ENCODE measurements at places on chromosomes 6 and 20. TPM values are rescaled to one million over a fixed set of nuclear protein-coding genes. Genes with fewer than 3 reads are reported as not detected.

HLA-DQA1 gene
- 5.3 TPM for polyA plus RNA-seq

DNA sequence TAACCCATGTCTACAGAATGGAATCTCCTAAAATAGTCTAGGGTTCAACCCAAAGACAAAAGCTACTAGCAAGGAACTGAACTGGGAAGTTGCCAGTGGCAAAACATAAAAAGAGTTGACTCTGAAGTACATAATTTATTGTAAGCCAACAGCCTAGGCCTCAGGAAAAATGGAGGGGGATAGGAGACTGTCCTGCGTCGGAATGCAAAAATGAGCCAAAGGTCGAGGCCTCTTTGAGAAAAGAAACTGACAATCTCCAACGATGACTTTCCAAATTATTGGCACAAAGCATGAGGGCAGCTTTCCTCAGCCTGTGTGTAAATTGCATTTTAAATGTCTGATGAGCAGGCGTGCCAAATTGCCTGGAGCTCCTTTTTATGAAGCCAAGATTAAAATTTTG is 2.1 kb downstream of the COL12A1 start:
- no peak for DNase-seq
- H3K4me1 ChIP-seq, result peaks cover 40% of the 10 kb centered on the region
- H3K4me3 ChIP-seq, result peak overlapping the region; percentile 55
- H3K36me3 ChIP-seq, result no peaks in the 10 kb centered on the region

GRCh38 chr20:20487811-20488210 is 119.9 kb downstream of the INSM1 start:
- no peaks in the 10 kb centered on the region for H3K27me3 ChIP-seq
- peaks cover 3% of the 10 kb centered on the region for H3K36me3 ChIP-seq
- no peak overlapping the region for H3K4me3 ChIP-seq
- H3K27ac ChIP-seq, result no peak overlapping the region
- no peaks in the 10 kb centered on the region for H3K4me1 ChIP-seq

GRCh38 chr20:53276143-53276542 is 304.0 kb downstream of the TSHZ2 start:
- peak; percentile 40 for DNase-seq
- no peaks in the 10 kb centered on the region for H3K27me3 ChIP-seq
- H3K27ac ChIP-seq, result no peak overlapping the region
- H3K4me1 ChIP-seq, result no peaks in the 10 kb centered on the region
- no peak overlapping the region for H3K4me3 ChIP-seq

DNA sequence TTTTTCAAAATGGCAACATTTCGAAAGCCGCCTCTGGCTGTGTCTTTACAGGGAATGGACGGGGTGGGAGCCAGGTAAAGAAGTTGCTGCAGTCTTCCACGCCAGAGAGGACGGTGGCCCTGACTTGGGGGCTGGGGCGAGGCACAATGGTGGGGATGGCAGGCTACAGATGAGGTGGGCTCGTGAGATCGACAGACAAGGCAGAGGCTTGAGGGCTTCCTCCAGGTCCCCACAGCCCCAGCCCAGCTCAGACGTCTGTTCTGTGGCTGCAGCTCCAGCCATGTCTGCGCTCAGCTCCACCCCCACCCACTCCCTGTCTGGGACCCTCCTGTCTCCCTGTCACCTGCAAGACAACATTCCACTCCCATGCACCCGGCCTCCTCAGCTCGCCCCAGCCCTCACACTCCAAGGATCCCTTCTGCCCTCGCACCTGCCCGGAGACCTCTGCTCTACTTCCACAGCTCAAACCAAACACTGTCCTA is 7.4 kb upstream of the C20orf144 start:
- no peak for DNase-seq
- H3K36me3 ChIP-seq, result peaks cover 11% of the 10 kb centered on the region
- no peaks in the 10 kb centered on the region for H3K27me3 ChIP-seq
- H3K4me1 ChIP-seq, result peaks cover 16% of the 10 kb centered on the region

- peaks cover 28% of the 10 kb centered on the region for H3K4me1 ChIP-seq
- no peaks in the 10 kb centered on the region for H3K27me3 ChIP-seq
- no peaks in the 10 kb centered on the region for H3K36me3 ChIP-seq
- DNase-seq, result no peak
These were observed 339.4 kb downstream of the CD83 start for GRCh38 chr6:14456941-14457340.

DNA sequence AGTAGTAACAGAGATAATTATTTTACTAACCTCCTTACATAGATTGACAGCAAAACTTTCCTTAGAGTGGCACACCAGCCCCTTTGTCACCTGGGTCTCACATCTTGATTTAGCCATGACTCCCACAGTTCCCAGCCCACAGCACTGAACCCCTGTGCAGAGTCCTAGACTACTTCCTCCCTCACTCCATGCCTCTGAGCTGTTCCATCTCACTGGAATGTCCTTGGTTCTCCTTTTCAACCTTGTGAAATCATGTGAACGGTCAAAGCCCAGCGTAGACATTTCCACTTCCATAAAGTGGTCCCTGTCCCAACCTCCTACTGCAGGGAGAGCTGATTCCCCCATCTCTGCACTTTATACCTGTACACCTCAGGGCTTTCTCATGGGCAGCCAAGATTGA is 19.7 kb downstream of the CGA start:
- H3K4me3 ChIP-seq, result no peak overlapping the region
- no peak for DNase-seq
- H3K27me3 ChIP-seq, result no peaks in the 10 kb centered on the region
- no peak overlapping the region for H3K27ac ChIP-seq
- H3K36me3 ChIP-seq, result no peaks in the 10 kb centered on the region

DNA sequence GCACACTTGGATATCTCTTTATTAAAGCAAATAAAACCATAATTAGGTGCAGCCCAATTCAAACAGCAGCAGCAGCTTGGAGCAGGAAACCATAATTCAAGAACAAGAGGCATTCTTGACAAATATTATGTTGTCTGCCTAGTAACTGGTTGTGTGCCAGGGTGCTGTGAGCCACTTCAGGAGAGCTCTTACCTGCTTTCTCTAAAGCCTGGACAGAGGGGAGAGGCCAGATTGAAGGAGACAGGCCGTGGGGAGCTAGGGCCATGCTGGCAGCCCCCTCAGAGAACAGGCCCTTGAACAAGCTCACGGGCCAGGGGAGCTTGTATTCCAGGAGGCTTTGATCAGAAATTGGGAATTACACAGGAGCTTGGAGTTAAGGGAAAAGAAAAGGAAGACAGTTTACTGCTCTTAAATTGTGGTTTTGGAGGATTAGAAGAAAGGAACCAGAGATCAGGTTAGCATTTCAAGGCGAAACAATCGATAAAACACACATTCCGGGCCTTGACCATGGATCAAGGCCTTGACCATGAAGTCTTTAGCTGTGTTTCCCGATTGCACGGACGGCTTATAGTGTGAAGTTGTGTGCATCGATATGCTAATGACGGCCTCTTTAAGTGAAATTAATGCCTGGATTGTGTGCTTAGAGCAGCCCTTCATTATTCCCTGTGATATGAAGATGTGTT is 69.8 kb upstream of the NKX2-2 start:
- no peaks in the 10 kb centered on the region for H3K4me1 ChIP-seq
- H3K27ac ChIP-seq, result no peak overlapping the region
- H3K36me3 ChIP-seq, result no peaks in the 10 kb centered on the region
- no peak overlapping the region for H3K4me3 ChIP-seq
- no peaks in the 10 kb centered on the region for H3K27me3 ChIP-seq
